ENCODE measurements at places on chromosomes 16 and 17.
A peak's percentile ranks its signal among the peaks of the same experiment; 100 is the strongest.

DNA sequence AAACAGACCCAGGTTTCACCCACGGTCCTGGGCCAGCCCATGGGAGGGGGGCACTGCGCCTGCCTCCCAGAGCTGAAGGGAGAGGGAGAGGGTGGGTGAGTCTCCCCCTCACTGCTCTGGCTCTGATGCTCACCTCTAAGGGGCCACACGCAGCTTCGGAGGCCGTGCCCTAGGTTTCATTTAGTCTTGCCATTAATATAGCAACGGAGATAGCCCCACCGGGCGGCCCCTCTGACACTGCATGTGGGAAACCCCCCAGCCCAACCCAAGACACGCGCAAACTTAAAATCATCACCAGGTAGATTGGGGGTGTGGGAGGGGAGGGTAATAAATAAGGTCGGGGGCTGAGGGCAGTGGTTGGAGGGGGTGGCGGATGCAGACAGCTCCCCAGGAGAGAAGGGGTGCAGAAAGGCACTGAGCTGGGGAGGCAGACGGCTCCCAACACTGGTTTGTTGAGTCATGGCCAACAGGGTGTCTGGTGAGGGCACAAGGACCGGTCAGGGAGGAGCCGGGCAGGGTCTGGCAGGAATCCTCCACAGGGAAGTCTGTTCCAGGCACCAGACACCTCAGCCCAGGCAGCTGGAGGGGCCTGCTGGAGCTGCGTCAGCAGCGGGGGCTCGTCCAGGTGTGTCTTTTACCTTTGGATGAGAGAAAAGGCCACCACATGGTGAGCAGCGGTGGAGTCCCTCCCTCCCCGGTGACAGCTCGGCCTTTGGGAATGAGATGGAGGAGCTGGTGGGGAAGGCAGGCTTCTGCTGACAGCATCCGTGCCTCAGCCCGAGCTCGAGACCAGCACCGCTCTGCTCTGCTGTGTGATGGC is 32.0 kb upstream of the DOC2B start:
- DNase-seq = no peak

DNA sequence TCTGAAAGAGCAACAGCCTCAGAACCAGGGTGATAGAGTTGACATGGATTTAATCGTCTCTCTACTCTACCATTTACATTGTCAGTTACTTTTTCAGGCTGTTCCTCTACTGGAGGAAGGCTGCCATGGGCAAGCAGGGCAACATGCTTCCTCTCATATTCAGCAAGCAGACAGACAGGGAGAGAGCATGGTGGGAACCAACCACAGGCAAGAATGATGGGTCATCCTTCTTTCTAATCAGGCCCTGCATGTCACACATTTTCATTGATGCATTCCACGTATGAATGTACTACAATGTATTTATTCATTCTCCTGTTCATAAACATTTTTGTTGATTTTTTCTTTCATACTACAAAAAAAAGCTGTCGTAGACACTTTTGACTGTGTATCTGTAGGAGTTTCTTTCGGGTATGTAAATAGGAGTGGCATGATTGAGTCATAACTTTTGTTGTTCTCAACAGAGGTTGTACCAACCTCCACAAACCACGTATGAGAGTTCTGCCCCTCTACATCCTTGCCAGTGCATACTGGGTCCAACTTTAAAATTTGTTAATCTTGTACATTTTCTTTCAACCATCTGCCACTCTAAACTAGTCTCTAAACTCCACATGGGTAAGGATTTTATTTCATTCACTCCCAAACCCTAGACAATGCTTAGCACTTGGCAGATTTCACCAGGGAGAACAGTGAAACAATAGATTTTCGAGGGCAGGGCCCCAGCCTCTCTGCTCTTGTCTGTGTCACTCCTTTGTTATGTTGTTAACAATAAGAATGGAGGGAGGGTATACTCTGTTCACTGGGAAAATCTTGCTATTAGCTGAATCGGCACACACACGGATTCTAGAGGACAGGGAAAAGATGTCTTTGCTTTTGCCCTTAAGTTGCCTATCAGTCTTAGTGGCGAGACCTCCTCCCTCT is 58.7 kb downstream of the CMC2 start:
- no peak for DNase-seq

- no peak for DNase-seq
These were observed 8.3 kb downstream of the KLHL36 start for GRCh38 chr16:84656649-84657048.

DNA sequence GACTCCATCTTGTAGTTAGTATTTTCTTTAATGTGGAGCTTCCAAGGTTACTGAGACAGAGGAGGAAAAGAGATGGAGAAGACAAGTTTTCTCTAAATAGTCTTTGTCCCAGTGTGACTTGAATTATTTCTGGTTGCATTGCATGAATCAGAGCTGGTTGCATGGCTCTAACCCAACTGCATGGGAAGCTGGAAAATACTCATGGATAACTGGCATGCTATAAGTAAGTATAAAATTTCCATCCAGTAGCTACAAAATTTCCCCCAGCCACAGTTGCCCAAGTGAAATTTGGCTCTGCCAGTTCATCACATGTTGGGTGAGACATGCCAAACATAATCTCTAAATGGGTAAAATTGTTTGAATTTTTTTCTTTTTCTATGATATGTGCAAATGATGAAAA is 1161.5 kb downstream of the CDH11 start:
- no peak for DNase-seq

- no peak for DNase-seq
These were observed 377.1 kb downstream of the CNTNAP4 start for GRCh38 chr16:76654088-76654820.

DNA sequence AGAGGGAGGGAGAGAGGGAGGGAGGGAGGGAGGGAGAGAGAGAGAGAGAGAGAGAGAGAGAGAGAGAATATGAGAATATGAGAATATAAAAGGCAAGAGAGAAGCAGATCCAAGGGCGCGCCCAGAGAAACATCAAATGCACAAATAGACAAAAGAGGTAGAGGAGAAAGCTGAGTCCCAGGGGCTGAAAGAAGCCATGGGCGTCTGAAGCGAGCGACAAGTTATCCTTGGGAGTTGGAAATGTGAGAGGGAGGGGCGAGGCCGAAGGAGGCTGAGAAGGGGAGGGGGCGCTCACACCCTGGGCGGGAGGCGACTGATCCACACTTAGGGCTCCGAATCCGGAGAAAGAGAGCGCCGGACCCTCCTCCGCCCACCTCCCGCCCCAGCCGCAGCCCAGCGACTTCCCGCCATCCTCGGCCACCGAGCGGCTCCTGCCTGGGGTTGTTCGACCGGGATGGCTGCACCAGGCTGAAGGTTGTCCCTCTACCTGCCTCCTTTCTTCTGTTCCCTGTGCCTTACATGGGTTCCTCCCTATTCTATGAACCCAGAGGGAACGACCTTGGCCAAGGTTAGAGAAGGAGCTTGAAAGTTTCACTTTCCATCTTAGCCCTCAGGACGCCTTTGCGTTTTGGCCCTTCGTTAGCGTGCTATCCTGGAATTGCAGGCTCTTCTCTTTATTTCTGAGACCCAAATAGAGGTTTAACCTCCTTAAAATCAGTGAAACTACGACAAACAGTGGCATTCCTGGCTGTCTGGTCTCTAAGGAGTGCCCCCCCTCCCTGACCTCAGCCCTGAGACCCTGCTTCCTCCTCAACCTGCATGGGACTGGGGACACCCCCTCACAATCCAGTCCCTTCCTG is 21.2 kb upstream of the HOXB9 start:
- no peak for DNase-seq

- no peak for DNase-seq
These were observed 25.6 kb downstream of the COX10 start for GRCh38 chr17:14094676-14095601.

DNA sequence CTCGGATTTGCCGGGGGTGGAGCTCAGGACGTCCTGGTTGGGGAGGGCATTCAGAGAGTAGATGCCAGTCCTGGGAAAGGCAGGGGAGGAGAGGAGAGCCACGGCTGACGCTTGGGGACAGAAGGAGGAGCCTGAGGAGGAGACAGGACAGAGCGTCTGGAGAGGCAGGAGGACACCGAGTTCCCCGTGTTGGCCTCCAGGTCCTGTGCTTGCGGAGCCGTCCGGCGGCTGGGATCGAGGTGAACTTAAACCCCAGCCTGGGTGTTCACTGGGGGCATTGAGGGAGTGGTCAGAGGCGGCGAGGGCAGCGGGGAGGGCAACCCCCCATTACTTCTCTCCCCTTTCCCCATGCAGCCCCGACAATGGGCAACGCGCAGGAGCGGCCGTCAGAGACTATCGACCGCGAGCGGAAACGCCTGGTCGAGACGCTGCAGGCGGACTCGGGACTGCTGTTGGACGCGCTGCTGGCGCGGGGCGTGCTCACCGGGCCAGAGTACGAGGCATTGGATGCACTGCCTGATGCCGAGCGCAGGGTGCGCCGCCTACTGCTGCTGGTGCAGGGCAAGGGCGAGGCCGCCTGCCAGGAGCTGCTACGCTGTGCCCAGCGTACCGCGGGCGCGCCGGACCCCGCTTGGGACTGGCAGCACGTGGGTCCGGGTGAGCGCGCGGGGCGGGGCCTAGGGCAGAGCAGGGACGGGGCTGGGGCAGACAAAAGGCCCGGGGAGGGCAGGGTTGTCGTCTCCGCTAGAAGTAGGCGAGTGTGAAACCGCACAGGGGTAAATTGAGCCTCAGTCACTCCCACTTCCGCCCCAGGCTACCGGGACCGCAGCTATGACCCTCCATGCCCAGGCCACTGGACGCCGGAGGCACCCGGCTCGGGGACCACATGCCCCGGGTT is 3.7 kb downstream of the NOL3 start:
- DNase-seq = peak; percentile 82

DNA sequence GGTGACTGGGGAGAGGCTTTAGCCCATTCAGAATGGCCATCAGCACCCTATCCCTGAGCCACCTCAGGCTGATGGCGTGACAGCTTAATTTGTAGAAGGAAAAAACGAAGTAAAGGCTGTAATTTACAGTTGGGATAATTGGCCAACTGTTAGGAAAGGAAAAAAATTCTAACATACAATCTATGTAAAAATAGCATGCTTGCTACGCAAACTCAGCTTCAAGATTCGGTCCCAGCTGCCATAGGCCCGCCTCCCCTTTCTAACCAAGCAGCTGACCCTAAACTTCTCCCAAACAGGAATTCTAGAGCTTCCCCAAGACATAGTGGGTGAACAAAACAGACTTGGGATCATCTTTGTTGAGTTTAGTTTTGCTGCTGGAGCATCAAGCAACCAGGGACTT is 4.9 kb downstream of the SEZ6 start:
- no peak for DNase-seq

GRCh38 chr16:6428861-6429260 is 903.8 kb upstream of the RBFOX1 start:
- no peak for DNase-seq

DNA sequence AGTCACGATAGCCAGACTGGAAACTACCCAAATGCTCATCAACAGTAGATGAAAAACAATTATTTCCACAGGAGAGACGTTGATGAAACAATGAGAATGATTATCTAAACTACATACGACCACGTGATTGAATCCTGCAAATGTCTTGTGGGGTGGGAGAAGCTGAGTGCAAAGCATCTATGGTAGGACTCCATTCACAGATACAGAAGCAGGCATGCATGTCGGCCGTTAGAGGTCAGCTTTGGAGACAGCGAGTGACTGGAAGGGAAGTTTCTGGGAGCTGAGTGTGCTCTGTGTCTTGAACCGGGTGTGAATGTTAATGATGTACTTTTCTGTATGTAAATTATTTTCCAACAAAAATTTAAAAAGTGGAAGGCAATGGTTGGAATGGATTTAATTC is 71.5 kb upstream of the DNAJA2 start:
- no peak for DNase-seq

- DNase-seq = no peak
These were observed 76.0 kb downstream of the ABCC1 start for GRCh38 chr16:16025214-16025968.

- DNase-seq = peak; percentile 81
These were observed 111.4 kb downstream of the UTP18 start for GRCh38 chr17:51371732-51372151.

- no peak for DNase-seq
These were observed 5.0 kb downstream of the PIK3R5 start for GRCh38 chr17:8960325-8961140.

DNA sequence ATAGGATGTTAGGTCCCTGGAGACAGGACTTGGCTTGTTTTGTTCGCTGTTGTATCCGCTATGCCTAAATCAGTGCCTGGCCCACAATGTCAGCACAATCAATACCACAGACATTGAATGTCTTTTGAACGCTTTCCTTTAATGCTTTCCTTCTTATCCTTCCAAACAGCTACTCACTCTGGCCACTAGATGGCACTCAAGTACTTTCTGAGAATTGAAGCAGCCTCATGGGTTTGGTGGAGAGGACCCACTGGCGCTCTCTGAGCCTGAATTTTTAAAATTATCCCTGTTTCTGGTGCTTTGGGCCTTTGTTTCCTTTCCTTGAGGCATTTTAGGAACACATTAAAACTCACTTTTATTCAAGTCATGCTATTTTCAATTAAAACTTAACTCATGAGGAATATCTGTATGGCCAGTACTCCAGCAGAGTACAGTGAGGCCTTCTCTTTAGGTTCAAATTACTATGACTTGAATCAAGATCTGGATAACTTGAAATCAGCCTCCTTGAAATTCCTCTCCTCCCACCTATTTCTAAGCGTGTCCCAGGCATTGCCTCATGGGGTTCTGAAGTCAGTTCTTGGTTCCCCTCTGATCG is 3.2 kb upstream of the NLRP1 start:
- DNase-seq = no peak

DNA sequence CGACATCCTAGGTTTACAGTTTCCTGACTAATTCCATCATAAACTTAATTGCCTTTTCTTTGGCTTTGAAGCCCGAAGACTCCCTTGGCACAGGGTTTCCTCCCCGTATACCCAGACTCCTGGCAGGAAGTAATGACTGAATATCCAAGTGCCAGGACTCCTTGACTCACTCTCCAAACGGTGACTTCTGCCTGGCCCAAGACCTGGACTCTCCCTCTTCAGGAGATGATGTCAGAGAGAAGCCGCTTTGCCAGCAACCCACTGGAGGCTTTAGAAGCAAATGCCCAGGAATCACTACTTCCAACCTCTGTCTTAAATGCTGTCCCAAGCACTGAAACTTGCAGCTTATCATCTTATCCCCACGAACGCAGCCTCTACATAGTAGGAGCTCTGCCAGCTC is 146.5 kb downstream of the RGS9 start:
- DNase-seq = no peak

DNA sequence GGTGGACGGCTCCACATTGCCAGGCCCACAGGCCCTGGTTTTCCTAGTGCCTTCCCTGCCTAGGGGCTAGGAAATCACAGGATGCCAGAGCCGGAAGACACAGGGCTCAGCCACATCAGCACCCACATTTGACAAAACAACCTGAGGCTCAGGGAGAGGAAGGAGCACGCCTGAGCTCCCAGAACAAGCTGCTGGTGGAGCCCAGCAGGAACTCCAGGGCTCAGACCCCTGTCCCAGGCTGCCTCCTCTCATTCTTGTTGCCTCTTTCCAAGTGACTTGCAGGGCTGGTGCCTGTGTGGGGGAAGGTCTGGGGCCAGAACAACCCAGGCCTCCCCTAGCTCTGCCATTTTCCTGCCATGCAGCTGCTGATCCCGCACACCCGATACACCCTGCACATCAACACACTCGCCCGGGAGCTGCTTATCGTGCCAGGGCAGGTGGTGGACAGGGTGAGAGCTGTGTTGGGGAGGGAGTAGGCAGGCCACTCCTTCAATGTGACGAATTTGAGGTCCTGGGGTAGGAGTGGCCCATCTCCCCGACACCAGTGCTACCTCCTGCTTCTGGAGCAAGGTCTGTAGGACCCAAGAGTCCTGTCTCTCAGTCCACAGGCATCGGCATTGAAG is 7.6 kb downstream of the ALOX15B start:
- no peak for DNase-seq

GRCh38 chr17:17243163-17243562 is 6.2 kb upstream of the FLCN start:
- DNase-seq = no peak

GRCh38 chr17:44628243-44629188 is 27.8 kb upstream of the MEIOC start:
- peak; percentile 96 for DNase-seq

- DNase-seq = no peak
These were observed 21.0 kb upstream of the ITGAX start for GRCh38 chr16:31333686-31334649.
